ENCODE measurements at places on chromosomes 16 and 17.
A peak's percentile ranks its signal among the peaks of the same experiment; 100 is the strongest.

DNA sequence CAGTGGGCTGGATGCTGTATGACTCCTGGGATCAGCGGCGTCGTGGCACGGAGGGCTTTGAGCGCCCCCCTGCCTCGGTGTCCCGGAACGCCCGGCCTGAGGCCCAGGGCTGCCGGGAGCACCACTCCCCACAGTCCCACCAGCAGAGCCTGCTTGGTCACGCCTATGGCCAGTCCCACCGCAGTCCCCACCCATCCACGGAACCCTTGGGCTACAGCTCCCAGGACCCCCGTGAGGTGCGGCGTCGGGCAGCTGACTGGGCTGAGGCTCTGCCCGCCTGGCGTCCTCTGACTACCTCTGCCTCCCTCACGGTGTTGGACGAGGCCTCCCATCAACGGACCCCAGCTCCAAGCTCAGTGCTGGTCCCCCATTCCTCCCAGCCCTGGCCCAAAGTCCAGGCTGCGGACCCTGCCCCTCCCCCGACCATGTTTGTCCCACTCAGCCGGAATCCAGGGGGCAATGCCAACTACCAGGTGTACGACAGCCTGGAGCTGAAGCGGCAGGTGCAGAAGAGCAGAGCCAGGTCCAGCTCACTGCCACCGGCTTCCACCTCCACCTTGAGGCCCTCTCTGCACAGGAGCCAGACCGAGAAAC is 1.6 kb downstream of the SPEM2 start:
- no peak for DNase-seq

- no peak for DNase-seq
Measured at GRCh38 chr17:73628642-73629552, 15.3 kb downstream of the SDK2 start.

- DNase-seq: no peak
Measured at GRCh38 chr17:67456103-67456502, 79.0 kb downstream of the PITPNC1 start.

DNA sequence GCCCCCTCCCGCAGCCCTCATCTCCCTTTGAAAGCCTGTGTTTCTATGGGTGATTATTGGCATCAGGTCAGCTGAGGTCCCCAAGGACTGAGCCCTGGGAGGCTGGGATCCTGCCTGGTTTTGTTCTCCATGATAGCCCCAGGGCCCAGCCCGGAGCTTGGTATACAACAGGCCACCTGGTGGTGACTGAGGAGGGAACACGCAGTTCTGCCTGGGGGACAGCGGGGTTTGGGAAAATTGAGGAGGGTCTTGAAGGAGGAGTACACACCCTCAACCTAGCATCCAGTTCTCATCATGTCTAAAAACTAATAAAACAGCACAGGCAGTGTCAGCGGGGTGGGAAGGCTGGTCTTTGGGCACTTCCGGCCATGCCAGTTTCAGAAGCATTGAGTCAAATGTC is 335.1 kb downstream of the CPPED1 start:
- no peak for DNase-seq

DNA sequence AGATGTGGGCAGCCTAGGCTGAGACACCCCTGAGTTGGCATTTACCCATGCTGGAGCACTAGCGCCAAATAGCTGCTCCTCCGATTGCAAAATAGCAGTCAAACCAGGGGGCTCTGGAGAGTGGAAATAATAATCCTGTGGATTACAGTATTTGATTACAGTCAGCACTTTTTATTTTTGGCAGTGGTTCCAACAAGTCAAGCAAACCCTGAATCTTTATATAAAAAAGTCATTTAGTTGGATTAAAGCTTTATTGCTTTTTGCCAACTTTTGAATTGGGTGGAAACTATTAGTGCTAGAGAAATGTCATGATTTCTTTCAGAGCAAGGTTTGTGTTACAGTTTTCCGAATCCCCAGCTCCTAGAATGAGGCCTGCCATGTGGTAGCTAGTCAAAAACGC is 99.3 kb upstream of the FAM20A start:
- DNase-seq: no peak

DNA sequence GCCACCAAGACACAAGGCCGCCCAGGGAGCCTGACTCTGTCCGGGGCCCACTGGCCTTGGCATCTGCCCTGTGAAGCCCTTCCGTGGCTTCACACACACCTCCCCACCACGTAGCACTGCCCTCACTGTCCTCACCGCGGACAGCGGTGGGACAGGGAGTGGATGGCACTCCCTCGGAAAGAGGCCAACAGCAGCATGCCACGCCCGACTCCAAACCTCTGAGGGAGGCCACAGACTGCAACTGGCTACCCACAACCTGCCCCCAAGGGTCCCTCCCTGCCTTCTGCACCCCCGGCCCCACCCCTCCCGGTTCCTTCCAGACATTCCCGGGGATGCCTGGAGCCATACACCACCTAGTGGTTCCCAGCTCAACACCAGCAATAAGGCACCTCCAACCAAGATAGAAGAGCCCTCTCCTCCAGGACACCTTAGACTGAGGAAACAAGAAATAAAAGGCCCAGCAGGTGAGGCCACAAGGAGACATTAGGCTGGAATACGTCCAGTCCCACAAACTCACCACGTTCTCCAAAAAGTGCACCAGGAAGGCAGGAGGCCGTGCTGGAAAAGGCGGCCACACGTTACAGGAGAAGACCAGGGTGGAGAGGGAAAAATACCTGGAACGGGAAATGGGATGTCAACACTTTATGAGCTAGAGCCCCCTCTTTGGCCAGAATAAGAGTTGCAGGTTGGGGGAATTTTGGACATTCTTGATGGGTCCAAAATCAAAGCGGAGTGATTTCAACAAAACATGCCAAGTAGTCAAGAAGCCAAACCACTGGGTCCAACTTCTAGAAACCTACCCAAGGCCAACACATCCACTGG is 310.0 kb downstream of the SOX9 start:
- DNase-seq: no peak

DNA sequence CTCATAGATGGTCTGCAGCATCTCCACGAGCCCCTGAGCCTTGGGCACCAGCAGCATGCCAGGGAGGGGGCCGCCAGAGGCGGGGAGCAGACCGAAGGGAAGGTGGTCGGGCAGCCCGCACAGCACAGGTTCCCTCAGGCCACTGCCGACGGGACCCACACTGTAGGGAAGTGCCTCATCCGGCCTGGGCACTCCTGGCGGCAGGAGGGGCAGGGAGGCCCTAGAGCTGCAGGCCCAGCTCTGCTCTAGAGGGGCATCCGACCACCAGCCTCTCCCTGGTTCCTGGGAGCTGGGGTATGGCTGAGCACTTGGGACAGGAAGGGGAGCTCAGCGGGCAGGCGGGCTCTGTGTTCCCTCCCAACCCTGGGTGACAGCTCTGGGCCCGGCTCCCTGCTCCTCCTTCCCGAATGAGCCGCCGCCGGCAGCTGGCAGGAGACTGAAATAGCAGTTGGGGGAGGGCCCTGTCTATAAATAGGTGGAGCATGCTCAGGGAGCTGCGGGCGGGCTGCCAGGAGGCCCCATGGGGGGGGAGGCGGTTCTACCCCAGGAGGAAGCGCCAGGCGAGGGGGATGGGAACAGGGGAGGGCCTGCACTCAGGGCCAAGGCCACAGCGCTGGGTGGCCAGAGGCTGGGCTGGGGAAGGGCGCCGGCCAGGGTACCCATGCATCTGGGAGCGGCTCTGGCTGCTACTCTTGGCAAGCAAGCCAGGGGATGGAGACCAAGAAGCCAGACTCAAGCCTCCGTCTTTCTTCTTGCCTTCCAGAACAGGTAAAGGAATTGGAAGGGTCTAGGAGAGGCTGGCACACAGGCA is 12.4 kb downstream of the HDAC5 start:
- no peak for DNase-seq

DNA sequence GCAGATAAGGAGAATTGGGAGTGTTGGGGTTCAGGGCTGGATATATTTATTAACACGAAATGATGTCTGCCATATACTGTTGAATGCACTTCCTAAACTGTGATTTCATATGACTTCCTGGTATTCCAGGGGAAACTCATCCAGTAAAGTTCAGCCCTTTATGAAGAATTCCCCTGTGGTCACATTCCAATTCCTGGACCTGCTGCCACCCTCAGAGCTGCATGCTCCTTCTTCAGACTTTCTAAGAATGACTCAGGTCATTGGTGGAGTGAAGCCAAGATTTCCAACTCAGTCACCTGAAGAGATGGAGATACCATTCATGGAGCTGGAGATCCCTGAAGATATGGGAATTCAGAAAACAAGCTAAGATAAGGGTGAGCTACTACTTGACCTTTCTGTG is 114.2 kb upstream of the TMEM97 start:
- no peak for DNase-seq

DNA sequence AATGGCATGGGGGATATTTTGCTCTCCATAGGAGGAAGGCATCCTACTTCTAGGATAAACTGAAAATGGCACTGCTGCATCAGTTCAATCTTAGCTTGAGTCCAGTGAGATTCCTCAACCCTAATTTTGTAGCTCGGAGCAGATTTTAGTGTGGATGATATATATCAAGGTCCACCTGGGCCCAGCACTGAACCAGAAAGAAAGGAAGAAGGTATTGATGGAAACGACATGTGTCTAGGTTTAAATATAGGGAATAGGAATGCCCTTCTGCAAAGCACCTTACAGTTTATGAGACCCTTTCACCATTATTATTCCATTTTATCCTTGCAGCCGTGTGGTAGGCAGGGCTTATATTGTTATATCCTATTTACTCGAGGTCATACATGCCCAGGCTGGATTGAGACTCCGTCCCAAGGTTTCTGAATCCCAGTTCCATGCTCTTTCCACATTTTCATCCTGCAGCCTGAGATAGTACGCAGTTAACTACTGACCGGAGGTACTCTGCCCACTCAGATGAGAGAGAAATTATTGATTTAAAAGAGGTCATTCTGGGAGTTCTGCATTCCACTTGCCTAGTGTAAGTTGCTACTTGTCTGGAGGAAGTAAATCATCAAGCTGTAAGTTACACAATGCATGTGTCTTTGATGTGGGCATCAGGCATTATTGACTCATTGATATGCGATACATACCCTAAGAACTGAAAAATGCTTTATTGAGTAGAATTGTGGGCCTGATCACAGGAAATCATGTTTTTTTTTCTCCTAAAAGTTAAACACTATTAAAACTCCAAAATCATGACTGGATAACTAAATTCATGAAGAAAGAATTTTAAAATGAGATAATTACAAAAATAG is 10.1 kb downstream of the KRT39 start:
- DNase-seq: no peak

- no peak for DNase-seq
Measured at GRCh38 chr17:81325714-81326358, 30.7 kb upstream of the SLC38A10 start.

- DNase-seq: no peak
Measured at GRCh38 chr17:28331891-28332420, 3.3 kb downstream of the IFT20 start.

- DNase-seq: no peak
Measured at GRCh38 chr16:70160388-70160787, 13.2 kb upstream of the CLEC18C start.

- DNase-seq: no peak
Measured at GRCh38 chr17:33521784-33522183, 228.7 kb upstream of the ASIC2 start.

DNA sequence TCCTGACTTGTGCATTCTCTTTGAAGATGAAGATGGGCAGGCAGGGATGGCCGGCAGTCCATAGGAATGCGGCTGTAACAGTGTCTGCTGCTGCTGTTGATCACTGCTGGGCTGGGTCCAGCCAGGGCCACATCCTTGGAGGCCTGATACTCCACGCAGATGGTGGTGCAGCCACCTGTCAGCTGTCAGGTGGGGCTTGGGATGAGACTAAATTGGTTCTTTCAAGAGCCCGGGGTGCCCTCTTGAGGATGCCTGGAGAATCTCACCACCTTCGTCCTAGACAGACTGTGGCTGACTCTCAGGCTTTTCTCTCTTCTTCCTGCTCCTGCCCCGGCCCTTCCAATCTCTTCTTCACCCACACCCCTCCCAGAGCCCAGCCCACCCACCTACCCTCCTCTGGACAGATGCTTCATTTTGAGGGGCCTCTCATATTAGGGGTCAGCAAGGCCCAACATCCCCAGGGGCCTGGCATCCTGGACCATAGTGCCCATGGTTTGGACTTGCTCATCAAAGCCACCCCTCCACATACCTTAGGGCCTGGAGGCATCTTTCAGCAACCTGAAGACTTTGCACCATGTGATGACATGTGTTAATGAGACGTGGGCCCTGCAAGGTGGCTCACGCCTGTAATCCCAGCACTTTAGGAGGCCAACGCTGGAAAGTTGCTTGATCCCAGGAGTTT is 19.1 kb downstream of the OSBPL7 start:
- peak; percentile 31 for DNase-seq
